ENCODE measurements at places on chromosomes 11 and 22.

- no peak for DNase-seq
These were observed 175.3 kb downstream of the IGLL1 start for GRCh38 chr22:23404689-23405365.

GRCh38 chr11:85137597-85137996 lies 489.5 kb downstream of the DLG2 start:
- no peak for DNase-seq

GRCh38 chr22:28669387-28669786 lies 10.3 kb downstream of the TTC28 start:
- no peak for DNase-seq

- no peak for DNase-seq
These were observed 133.7 kb upstream of the NARS2 start for GRCh38 chr11:78708388-78708787.

DNA sequence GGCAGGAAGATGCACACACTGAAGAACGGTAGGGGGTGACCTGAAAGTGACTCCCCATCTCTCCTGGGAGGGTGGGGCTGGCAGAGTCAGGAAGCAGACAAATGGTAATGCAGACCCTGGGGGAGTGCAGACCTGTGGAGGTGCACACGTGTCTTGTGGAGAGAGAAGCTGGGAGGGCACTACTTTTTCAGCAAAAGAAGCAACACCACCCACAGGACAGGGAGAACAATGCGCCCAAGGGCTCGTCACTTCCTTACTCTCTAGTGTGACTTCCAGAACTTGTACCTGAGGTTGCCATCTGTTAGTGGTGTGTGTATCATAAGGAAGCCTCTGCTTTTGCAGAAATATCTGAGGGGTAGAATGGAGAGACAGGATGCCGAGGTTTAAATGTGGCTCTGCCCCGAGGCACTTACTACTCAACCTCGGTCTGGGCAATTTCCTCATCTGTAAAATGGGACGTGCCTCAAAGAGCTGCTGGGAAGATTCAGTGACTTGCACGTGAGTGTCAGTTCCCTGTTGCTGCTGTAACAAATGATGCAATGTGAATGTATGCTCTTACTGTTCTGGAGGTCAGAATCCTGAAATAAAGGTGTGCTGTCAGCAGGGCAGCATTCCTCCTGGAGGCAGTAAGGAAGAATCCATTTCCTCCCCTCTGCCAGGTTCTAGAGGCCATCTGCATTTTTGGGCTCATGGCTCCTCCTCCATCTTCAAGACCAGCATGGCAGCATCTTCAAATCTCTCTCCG lies 323.4 kb downstream of the SHANK2 start:
- no peak for DNase-seq

DNA sequence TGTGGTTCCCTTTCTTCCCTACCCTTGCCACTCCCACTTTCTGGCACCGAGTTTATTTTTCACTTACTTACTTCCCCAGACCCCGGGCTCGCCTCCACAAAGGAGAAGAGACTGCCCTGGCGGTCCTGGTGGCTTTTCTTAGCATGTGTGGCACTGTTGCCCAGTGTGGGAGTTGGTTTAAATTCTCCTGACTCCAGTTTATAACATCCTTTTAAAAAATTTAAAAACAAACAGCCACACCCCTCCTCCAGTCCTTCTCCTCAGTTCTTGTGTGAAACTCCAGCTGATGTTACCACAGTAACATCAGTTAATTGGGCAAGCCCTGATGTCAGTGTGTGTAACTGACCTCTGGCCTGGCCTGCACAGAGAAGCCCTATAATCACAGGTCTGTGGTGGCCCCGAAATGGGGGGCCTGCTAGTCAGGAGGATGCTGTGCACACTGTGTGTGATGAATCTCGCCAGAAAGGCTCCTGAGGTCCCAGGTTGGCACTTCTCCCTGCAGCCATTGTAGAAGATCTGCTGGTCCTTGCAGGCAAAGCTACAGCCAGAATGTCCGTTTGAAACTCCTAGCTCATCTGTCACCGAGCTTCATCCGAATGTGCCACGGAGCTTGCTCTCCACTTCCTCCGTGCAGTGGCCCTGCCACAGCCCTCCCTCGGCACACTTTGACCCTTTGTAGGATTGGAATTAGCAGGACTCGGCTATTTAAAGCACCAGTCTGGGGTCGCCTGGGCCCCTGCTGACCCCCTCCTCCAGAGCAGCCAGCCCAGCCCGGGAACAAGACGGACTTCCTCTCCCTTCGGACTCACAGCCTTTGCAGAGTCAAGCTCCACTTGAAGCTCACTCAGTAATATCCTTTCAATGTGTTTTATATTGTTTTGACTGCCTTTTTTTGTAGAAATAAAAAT lies 7.6 kb downstream of the YDJC start:
- DNase-seq, result no peak

GRCh38 chr22:44689915-44690524 lies 12.0 kb upstream of the PRR5 start:
- DNase-seq, result no peak

- no peak for DNase-seq
These were observed 24.2 kb downstream of the RBX1 start for GRCh38 chr22:40975366-40975765.

GRCh38 chr11:103749158-103749557 lies 287.3 kb upstream of the DDI1 start:
- DNase-seq, result no peak

- DNase-seq, result no peak
These were observed 13.4 kb downstream of the LINC01488 start for GRCh38 chr11:69494851-69495250.

GRCh38 chr11:96748639-96749370 lies 359.0 kb downstream of the JRKL start:
- DNase-seq, result no peak

DNA sequence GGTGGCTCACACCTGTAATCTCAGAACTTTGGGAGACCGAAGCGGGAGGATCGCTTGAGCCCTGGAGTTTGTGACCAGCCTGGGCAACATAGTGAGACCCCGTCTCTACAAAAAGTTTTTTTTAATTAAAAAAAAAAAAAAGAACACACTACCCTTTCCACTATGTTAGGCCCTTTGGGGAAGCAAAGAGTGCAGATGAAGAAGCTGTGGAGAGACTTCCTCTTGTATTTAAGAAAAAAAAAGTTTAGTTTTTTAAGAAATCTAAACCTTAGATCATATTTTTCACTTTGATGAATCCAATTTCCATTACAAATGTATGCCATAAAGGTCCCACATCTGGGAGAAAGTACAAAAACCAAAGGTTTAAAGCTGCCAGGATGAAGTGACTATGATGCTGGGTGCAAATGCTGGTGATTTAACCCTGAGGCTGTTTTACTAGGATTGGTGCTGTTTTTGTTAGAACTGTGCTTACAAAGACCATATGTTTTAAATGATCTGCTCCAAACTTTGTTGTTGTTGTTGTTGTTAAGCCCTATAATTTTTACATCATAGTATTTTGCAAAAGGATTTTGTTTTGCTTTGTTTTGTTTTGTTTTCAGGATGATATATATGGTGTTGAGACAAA lies 28.9 kb upstream of the ACER3 start:
- no peak for DNase-seq

DNA sequence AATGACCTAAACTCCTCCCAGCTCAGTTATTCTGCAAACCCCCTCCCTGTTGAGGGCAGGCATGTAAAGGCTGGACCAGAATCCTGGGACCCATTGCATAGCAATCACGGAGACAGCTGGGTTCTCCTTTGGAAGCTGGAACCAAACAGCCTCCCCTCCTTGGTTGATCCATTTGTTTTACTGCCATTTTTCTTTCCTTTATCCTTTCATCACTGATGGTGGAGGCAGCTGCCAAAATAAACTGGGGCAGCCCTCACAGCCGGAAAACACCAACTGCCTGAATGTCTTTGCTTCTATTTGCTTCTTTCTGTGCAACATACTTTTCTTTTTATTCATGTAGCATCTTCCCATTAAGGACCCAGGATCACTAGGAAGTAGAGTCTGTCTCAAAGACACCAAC lies 150.0 kb upstream of the SYT13 start:
- DNase-seq, result no peak

- no peak for DNase-seq
These were observed 3.0 kb upstream of the SORL1 start for GRCh38 chr11:121449123-121449522.

DNA sequence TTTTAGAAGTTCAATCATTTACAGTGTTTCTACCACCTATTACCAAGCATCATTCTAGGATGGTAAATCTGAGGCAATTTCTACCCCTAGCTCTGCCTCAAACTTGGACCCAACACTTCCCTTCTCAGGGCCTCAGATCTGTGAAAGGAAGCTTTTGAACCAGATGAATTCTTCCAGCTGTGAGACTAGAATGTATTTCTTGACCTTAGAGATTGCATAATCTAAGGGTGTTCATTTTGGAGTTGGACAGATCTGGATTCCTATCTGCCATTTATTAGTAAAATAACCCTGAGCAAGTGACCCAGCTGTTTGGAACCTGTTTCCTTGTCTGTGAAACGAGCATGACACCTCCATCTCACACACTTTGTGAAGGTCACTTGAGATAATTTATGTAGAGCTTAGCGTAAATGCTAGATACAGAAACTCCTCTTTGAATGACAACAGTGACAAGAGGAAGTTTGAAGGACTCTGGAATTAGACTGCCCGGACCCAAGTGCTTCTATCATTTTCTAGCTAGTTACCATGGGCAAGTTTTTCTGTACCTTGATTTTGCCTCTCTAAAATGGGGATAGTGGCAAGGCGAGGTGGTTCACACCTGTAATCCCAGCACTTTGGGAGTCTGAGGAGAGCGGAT lies 3.8 kb upstream of the INTS5 start:
- DNase-seq, result no peak

DNA sequence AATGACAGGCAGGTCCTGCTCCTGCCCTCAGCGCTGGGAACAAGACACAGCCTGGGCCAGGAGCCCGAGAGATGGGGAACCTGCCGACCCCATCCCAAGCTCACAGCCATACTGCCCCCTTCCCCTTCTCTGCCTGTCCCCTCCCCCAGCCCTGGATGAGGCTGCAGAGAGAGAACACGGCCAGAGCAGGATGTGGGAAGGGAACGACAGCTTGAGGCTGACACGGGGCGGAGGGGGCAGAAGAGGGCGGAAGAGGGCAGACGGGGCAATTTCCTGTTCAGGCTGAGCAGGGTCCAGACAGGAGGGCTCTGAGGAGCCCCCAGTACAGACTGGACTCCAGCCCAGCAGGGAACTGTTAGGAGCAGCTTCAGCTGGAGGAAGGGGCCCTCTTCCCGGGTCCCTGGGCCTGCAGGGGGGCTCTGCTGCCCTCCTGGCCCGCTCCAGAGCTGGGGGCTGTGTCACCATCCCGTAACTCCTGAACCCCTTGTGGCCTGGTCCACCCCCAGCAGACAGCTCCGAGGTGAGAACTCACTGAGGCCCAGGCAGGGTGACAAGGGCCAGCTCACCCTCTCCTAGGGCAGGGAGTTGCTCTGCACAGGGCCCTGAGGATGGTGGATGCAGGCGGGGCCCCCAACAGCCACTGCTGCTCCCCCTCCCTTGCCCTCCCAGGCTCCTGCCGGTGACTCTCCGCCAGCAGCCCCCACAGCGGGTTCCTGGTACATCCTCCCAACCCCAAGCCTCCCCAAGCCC lies 5.7 kb downstream of the CTSD start:
- no peak for DNase-seq

- no peak for DNase-seq
These were observed 122.4 kb upstream of the OR9Q1 start for GRCh38 chr11:57901278-57901677.

- no peak for DNase-seq
These were observed at the start of gene GLYATL2 for GRCh38 chr11:58844361-58845005. Gene GLYATL2, minus strand, starts transcription at chr11:58844704. Its CDS starts 5,092 bp downstream, at chr11:58839612.

DNA sequence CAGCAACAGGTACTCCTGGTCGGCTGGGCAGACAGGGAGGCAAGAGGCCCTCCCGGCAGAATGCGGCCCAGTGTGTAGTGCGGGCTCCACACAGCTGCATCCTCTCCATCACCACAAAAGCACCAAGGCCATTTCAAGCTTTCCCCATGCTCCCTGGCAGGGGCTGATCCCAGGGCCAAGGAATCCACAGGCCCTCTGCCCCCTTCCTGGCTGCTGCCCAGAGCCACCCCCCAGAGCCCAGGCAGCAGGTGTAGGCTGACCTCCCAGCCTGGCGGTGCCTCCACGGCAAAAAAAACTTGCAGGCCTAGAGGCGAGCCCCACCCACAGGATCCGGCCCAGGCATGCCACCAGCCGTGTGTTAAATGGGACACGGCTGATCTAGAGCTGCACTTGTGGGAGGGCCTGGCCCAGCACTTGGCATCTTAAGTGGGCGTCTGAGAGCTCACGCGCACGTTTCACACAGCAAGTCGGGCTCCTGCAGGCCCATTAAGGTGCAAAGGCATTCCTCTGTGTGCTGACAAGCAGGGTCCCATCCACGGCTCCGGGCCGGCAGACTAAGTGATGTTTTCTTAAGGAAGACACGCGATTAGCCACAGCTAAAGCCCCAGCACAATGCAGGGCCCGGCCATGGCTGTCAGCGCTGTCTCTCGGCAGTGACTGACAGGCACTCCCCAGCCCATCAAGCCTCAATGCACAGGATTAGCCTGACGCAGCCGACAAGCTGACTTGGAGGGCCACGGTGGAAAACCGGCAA lies 19.8 kb upstream of the GNB1L start:
- DNase-seq, result no peak

GRCh38 chr22:19730198-19730597 lies 6.9 kb downstream of the GP1BB start:
- no peak for DNase-seq

DNA sequence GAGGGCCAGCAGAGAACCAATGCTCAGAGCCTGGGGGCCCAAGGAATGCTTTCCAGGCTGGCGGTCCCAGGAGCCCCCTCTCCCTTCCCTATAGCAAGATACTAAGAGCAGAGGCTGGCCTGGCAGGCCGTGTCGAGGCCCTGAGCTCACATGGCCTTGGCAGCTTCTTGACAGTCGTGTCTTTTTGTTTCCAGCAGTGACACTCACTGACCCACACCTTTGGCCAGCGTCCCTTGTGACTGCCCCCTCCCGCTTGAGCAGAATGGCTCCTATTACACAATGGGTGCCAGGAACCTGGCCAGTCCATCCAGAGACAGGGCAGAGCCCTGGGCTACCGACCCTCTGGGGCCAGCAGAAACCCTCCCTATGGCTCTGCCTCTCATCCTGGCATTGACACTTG lies 6.4 kb upstream of the CCND1 start:
- DNase-seq, result no peak

DNA sequence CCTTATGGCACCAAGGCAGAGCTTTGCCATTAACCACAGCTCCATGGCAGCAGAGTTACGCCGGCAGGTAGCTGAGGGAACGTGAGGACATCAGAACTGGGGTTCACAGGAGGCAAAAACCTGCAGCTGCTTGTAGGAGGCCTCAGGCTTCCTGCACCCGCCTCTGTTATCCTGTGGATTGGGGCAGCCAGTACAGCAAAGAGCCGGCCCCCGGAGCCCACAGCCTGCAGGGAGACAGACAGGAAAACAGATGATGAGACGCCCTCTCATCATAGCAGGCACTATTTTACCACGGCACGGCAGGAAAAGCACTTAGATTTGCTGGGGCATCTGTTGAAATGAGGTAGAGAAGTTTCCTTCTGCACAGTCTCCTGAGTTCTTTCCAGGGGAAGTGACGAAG lies 870.3 kb downstream of the TBC1D22A start:
- DNase-seq, result no peak

GRCh38 chr11:121459413-121460017 lies 6.7 kb upstream of the SORL1-AS1 start:
- DNase-seq, result no peak

All from Panc1 (cell line).